ENCODE measurements at places on chromosomes 1 and 21.

GRCh38 chr21:26082549-26082948 is 88.0 kb downstream of the APP start:
- DNase-seq = no peak

- DNase-seq = no peak
Observed at GRCh38 chr1:10022656-10023055, 10.1 kb upstream of the UBE4B start.

GRCh38 chr1:87927391-87928280 is 599.0 kb downstream of the LMO4 start:
- no peak for DNase-seq

GRCh38 chr1:219460896-219461815 is 151.7 kb downstream of the ZC3H11B start:
- DNase-seq = no peak

- DNase-seq = no peak
Observed at GRCh38 chr21:15433091-15433490, 296.7 kb upstream of the USP25 start.

DNA sequence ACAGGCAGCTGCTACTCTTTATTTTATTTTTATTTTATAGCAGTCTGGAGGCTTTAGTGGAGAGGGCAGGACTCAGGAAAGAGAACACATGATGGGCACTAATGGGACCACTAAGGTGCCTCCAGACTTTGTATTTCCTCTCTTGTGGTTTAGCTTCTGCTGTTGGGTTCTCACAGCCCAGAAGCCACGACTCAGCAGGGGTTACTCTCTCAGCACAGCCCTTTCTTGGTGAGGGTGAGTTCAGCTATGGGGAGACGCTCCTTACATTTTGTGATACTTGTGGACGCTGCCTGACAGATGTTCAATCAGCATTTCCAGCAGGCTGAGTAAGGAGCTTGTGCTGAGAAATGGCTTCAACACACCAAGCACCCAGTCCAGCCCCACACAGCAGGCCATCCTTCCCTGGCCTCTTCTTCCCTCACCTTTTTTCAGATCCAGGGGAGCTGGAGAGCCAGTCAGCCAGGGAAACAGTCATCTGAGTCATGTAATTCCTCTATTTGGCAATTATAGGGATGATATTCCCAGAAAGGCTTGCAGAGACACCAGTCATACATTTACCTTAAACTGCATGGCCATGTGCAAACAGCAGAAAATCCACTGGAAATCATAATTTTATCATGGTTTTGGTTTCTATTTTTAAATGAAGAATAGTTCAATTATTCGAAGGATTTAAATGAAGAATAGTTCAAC is 53.2 kb upstream of the RAB3GAP2 start:
- DNase-seq = no peak

- no peak for DNase-seq
Observed at GRCh38 chr1:166876540-166876838, 425 bp upstream of the TADA1 start.

DNA sequence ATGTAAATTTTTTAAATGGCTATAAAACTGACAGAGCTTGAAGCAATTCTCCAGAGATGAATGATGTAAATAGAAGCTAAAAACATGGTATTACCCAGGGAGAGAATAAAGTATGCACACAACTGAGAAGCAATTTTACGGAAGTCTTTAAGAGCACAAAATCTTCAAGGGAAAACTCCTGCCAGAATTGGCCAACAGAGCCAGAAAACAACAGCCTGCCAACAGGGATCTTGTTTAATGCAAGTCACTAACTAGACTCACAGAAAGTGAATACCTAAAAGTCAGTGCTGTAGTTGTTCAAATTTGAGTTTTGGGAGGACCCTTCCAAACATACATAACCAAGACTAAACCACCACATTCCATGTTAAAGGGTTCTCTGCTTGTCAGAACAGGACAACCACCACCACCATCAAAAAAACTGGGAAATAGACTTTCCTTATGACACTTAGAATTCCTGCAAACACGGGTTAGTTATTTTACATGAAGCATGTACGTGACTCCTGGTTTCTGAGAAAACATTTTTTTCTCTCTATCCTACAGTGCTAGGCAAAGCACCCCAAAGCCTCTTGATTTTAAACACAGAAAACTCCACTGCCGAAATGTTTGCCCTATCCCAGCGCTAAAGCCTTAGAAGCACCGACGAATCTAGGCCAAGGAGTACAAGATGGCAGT is 1.6 kb downstream of the EPS15 start:
- DNase-seq = no peak

- no peak for DNase-seq
Observed at GRCh38 chr1:28144203-28145135, 32.0 kb downstream of the PTAFR start.

DNA sequence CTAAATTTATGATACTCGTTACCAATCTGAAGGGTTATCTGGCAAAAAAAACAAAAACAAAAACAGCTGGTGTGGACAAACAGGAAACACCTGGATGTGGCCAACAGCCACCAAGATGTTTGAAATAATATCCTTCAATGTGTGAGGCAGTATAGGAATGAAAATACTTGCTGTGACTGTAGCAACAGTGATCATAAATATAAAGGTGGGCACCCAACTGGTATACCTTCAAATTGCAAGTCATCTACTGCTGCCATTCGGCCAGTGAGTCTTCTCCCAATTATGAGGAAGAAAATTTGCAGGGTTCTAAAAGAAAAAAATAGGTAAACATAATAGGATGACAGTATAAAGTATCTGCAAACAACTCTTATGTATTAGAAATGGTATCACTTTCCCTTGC is 916 bp downstream of the YIPF1 start:
- no peak for DNase-seq

GRCh38 chr1:83593073-83593472 is 405.9 kb downstream of the TTLL7 start:
- DNase-seq = no peak

GRCh38 chr1:961132-961669 is 817 bp downstream of the KLHL17 start:
- no peak for DNase-seq

DNA sequence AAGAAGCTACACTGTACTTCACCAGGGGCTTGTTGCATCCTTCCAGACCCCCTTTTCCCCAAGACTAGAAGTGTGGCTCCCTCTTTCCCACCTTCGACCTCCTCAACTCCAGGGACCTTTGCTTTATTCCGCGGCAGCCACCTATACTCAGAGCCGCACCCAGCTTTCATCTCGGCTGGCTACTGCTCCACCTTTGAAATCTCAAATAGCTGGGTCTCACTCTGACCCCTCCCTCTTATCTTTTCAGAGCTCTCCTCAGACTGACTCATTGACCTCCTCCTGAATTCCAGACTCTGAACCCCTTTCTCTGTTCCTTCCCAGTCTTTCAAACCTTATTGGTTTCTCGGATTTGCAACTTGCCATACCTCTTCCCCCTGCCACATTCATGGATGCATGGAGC is 144.7 kb upstream of the JUN start:
- no peak for DNase-seq

DNA sequence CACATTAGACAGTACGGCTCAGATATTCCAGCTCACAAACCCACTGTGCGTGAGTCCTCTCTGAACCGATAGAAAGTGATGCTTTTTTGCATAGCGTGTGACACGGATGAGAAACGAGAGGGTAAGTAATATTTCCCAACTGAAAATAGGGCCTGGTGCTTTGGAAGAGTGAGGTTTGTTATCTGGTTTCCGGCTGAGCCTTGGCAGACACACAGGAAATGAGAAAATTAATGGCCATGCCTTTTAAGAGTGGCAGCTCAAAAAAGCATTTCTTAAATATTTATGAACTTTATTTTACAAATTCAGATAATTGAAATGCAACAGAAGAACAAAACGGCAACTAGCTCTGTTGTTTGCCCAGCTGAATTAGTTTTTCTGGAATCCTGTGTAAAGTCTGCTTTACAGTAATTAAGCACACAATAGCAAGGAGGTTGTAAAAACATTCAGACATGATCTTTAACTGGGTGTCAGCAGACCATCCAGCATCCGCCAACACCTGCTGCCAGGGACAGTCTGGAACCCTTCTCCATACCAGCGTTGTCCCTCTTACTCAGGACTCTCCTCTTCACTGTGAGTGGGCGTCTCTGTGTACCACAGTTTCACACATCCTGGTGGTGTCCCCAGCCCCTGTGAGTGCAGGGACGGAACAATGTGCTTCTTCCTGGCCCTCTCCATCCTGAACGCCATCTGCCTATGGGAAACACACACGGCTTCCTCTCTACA is 155.4 kb downstream of the PGBD5 start:
- DNase-seq = no peak

GRCh38 chr1:46362158-46362557 is 21.6 kb downstream of the NSUN4 start:
- DNase-seq = peak; percentile 5

GRCh38 chr1:5271264-5271663 is 616.9 kb downstream of the AJAP1 start:
- peak; percentile 21 for DNase-seq

DNA sequence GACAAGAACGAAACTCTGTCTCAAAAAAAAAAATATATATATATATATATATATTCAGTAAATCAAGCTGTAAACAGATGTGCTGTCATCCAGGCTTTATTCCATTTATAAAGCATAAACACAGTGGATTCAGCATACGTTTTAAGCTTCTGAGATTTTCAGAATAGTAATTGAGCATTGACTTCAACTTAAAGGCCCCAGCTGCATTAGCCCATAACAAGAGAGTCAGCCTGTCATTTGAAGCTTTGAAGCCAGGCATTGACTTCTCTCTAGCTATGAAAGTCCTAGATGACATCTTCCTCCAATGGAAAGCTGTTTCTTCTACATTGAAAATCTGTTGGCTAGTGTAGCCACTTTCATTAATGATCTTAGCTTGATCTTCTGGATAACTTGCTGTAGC is 6.6 kb downstream of the KPNA6 start:
- DNase-seq = no peak

DNA sequence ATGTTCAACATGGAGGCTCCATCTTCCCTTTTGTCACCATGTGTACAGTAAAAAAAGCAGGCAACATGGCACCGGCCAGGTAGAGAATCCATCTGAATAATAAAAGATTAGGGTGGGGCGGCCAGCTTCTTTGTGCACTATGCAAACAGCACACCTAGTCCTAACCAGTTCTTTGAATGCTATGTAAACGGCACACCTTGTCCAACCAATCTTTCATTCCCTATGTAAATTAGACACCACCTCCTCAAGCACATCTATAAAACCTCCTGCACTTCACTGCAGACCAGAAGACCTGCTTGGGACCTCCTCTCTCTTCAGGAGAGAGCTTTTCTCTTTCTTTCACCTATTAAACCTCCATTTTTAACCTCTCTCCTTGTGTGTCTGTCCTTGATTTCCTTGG is 28.2 kb downstream of the TFB2M start:
- DNase-seq = no peak

DNA sequence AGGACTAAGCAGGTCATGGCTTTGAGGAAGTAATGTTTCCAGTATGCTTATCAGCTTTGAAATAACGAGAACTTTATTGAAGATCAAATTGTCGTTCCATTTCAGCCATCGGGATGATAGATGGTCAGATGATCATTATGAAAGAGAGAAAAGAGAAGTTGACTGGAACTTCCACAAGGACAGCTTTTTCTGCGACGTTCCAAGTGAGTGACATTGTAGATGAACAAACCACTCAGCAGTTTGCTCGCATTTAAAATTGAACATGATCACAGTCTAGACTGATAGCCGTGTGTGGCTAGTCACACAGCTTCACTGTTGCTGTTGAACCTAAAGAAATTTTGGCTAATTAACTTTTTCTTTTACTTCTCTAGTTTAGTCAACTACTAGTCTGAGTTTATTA is 151.1 kb downstream of the TLR5 start:
- no peak for DNase-seq

DNA sequence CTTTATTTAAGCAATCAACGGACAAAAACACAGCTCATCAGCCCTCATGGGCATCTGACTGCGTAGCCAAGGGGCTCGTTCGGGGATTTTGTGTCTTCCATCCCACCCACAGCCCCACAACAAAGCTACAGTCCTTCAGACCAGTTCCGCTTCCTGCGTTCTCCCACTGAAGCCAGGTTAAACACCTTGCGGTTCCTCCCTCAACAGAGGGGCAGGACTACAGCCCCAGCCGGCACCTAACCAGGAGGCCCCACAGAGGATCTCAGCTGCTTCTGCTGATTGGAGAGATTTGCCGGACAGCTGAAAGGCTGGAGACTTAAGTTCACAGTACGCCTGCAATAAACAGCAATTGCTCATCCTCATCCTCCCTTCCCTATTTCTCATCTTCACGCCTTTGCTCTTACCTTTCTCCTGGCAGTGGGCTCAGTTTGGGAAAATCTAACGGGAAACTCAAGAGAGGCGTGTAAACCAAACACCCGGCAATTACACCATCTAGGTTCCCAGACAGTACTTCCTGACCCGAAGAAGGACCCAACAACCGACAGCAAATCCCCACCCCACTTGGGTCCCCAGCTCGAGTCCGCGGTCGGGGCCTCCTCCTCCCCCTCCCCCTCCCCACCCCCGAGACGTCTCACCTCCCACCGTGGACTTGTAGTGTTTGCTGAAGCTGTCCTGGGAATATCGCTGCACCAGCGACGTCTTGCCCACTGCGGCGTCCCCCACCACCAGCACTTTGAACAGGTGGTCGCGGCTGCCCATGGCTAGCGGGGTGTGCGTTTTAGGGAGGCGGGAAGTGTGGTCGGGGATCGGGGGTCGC is 876 bp downstream of the RAB29 start:
- DNase-seq = no peak

DNA sequence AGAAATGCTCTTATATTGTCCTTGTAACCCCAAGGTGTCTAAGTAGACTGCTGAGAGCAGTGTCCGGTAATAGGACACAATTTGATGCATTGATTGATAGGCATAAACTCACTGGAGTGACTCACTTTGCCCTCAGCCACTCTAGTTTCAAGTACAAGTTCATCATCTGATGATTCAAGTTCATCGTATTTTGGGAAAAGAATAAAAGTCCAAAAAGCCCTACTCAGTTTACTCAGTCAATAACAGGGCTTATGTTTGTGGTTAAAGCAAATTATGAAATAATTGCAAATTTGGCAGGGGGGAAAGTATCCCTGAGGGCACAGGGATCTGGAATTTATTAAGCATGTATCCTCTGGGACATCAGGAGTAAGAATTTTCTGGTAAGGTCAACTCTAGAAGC is 7.6 kb upstream of the ATF3 start:
- DNase-seq = no peak

GRCh38 chr1:210222340-210223006 is 10.1 kb upstream of the SERTAD4 start:
- no peak for DNase-seq

GRCh38 chr1:10694274-10694632 is 102.2 kb downstream of the CASZ1 start:
- no peak for DNase-seq

DNA sequence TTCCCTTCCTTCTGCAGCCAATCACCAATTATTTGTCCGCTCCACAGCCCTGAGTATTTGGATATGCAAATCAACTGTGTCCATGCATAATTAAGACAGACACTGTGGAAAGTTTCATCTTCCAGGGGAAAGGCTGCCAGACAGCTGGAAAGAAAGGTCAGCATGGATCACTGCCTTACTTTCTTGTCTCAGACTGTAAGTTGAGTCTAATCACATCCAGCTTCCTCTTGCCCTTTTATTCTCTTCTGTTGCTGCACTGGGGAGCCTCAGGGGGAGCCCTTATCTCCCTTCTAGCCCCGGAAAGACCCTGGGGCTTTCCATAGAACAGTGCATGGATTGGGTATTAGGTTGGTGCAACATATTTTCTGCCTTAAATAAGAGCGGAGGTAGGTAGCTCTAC is 182.9 kb downstream of the OMA1 start:
- no peak for DNase-seq

- DNase-seq = no peak
Observed at GRCh38 chr1:197920414-197921117, 3.4 kb downstream of the LHX9 start.

All from sigmoid colon (tissue), 7 donors.